Occipital lobe (tissue), 3 donors: ENCODE measurements at places on chromosomes 6 and 20. TPM values are rescaled to one million over a fixed set of nuclear protein-coding genes. Genes with fewer than 3 reads are reported as not detected.

The HTR1E gene
- 0.16 TPM for total RNA-seq

The ADGB gene
- 0.94 TPM for total RNA-seq

- no peak for DNase-seq
These were observed 42.6 kb downstream of the PLCG1 start for GRCh38 chr20:41179961-41180360.

The KIF6 gene
- 3.3 TPM for total RNA-seq

GRCh38 chr20:63792866-63793265 lies 38.2 kb downstream of the ZBTB46 start:
- no peak for DNase-seq

GRCh38 chr20:3980260-3981131 lies 34.9 kb downstream of the RNF24 start:
- no peak for DNase-seq

The PDE10A gene
- total RNA-seq: 62.7 TPM
